ENCODE measurements at places on chromosomes 16 and 17. TPM values are rescaled to one million over a fixed set of nuclear protein-coding genes. Genes with fewer than 3 reads are reported as not detected.
A peak's percentile ranks its signal among the peaks of the same experiment; 100 is the strongest.

- DNase-seq: no peak
These were observed 7.6 kb upstream of the PLD6 start for GRCh38 chr17:17213775-17214174.

- DNase-seq: no peak
These were observed 503 bp downstream of the DHX58 start for GRCh38 chr17:42111871-42112551.

DNA sequence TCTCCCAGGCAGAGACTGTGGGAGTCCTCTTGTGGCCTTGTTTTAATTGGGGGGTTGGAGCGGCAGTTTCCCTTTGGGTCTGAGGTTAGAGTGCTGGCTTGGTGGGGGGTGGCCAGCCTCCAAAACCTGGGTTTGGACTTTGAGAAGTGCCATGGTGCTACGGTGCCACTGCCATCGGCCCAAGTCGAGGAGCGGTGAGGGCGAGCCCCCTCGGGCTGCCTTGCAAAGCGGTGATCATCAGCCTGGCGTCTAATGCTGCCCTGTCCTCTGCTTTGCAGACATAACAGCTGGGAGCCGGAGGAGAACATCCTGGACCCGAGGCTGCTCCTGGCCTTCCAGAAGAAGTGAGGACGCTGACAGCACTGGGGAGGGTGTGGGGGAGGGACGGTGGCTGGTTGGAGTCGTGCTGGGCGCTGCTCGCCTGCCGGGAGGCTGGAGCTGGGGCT, 1.2 kb downstream of the CBX2 start:
- no peak for DNase-seq

GRCh38 chr17:37650419-37651003, 7.3 kb upstream of the DDX52 start:
- no peak for DNase-seq

DNA sequence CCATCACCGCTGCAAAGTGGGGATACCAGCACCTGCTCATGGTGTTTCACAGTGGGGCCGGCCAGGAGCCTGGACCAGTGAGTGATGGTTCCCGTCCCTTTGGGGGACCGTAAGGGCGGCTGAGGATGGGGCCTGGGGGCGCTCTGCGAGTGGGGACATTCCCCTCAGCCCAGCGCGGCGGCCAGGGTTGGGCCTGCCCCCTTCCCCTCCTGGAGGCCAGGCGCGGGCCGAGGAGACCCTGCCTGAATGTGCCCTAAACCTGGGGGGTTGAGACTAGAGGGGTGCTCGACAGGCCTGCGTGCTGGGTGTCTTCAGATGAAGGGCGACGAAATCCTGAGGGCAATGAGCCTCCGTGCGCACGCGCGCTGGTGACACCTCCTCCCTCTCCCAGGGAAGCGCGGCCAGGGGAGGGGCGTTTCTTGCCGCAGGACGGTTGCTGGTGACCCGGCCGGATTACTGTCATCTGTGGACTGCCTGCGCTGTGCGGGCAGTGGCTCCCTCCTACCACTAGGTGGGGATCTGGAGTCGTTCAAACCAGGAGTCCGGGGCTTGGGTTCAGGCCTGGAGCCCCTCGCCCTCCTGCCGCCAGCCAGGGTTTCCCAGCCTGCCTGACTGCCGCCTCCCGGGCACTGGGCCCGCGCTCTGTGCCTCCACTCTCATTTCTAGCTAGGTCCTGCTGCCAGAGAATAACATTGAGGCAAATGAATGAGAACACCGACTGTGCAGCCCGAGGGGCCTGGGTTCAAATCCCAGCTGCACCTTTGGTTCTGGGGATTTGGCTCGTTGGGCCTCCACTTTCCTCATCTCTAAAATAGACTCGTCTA, 17.1 kb downstream of the TBX2 start:
- DNase-seq: peak; percentile 92

- DNase-seq: no peak
These were observed 498.2 kb upstream of the ERCC4 start for GRCh38 chr16:13421726-13422125.

- no peak for DNase-seq
These were observed 52.9 kb upstream of the SEC14L1 start for GRCh38 chr17:77087650-77088454.

DNA sequence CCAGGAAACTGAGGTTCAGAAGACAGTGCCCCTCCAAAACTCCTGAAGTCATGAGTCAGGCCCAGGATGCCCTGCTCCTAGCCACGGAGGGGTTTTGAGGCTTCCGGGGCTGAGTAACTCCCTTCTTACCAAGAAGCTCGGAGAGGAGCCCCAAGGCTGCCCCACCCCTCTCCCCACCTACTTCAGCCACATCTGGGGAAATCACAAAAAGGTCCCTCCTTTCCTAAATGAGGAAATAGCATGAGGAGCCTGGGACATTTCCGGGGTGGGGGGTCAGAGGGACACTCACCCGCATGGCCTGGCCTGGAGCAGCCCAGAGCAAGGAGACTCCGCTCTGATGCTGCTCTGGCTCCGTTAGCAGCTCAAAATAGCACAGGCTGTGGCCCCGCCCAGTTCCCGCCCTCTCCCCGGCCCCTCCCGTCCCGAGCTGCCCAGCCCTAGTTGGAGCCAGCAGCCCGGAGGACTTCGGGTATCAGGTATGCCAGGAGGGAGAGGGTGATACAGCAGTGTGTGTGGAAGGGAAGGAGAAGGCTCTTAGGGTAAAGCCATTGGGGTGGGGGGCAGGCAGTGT, 40.1 kb downstream of the MYO18A start:
- peak; percentile 97 for DNase-seq

- no peak for DNase-seq
These were observed 35.6 kb upstream of the PHOSPHO1 start for GRCh38 chr17:49266233-49266632.

GRCh38 chr16:49542391-49542891, 168.8 kb downstream of the C16orf78 start:
- no peak for DNase-seq

DNA sequence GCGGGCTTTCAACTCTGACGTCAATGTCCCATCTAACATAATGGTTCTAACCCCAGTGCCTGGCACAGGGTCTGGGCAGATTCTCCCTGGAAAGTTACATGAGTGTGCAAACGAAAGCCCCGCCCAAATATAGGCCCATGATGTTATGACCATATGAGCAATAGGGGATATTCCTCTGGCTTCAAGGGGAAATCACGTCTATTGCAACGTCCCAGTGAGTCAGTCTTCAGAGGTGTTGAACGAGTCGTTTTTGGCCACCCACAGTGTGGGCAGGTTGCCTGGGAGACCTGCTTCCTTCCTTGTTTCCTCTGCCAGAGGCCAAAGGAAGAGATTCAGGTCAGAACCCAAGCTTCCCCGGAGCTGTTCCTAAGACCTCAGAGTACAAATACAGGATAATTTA, 30.3 kb downstream of the PIK3R5 start:
- peak; percentile 90 for DNase-seq

DNA sequence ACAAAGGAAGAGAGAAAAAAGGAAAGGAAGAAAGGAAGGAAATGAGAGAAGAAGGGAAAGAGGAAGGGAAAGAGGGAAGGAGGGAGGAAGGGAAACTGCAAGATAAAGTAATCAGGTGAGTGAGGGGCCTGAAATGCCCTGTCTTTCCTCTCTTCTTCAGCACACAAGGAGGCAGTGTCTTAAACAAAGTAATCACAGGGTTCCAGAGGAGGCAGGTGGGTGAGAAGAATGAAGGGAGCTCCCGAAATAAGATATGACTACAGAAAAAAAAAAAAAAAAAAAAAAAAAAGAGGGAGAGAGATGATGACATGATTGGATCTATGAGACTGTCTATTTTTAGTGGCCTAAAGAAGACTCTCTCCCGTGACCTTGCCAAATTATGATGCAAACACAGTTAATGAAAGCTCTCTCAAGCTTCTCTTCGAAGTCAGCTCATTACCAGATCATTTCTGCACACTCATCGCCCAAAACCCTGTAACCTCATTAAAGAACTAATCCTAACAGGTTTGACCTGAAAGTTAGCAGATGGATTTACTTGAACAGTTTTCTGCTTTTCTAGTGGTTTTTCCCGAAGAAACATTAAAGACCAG, 53.6 kb downstream of the CDH11 start:
- DNase-seq: no peak

- no peak for DNase-seq
These were observed 70.1 kb downstream of the OMG start for GRCh38 chr17:31226950-31227349.

DNA sequence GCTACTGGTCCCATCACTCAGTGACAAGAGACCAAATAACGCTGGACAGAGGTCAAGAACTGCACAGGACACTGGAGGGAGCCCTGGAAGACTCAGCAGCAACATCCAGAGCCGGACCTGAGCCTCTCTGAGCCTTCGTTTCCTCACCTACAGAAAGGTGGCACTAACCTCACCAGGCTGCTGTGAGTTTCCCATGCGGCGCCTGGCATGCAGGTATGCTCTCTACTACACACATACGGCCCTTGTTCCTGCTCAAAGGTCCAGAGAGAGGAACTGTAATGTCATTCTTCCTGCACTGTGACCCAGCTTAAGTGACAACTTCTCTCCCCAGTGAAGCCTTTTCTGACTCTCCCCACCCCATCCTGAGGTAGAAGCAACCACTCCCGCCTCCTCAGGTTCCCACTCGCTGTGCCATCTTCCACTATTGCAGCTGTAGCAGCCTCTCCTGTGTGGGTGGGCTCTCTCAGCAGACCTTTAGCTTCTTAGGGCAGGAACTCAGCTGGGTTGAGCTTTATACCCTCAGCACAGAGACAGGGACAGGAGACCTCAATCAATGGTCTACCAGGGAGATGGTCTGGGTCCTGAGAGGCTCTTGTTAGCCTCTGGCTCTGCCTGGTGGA, 43.9 kb upstream of the SREBF1 start:
- no peak for DNase-seq

DNA sequence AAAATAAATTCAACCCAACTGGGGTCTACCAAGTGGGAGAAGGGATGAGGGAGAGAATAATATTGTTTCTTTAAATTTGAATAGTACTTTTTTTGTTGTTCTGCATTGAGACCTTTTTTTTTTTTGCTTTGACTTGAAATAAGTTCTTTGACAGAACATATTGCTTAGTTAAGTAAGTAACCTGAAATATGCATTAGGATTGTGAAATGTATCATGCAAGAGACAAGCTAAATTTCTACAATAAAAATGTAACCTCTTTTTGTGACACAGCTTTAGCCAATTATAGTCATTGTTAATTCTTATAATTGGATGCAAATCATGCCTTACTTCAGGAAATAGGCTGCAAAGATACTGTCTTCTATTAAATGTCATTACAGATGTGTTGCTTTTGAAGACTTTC, 150.0 kb upstream of the GOT2 start:
- DNase-seq: no peak

DNA sequence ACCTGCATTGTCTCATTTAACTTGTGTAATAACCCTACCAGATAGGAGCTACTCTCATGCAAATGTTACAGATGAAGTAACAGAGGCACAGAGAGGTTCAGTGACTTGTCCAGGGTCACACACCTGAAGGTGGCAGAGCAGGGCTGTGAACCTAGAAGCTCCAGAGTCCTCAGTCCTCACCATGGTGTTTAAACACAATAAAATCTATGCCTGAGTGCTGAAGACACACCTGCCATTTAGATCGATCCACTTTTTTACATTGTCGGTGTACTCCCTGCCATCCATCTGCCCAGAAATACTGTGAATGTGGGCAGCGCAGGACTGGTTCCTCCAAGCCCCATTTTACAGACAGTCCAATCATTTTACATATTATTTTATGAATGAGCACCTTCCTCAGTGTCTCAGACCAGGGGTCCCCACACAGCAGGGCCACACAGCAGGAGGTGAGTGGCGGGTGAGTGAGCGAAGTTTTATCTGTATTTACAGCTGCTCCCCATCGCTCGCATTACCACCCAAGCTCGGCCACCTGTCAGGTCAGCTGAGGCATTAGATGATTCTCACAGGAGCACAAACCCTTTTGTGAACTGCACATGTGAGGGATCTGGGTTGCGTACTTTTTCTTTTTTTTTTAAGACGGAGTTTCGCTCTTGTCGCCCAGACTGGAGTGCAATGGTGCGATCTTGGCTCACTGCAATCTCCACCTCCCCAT, 5.6 kb downstream of the IL4R start:
- DNase-seq: peak; percentile 29

DNA sequence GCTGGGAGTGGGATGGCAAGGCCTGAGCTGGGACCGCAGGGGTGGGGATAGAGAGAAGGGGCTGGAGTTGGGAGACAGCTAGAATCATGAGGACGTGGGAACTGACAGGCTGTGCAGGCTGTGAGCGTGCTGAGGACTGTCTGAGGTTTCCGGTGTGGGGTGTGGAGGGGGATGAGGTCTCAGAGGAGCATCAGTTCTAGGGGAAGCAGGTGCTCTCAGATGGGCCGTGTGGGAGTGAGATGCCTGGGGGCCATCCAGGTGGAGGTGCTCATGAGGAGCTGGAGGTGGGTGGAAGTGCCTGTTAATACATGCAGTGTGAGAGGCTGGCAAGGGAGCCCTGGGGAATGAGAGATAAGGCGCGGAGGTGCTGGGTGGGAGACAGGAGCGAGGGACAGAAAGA, 27.2 kb downstream of the HASPIN start:
- no peak for DNase-seq

DNA sequence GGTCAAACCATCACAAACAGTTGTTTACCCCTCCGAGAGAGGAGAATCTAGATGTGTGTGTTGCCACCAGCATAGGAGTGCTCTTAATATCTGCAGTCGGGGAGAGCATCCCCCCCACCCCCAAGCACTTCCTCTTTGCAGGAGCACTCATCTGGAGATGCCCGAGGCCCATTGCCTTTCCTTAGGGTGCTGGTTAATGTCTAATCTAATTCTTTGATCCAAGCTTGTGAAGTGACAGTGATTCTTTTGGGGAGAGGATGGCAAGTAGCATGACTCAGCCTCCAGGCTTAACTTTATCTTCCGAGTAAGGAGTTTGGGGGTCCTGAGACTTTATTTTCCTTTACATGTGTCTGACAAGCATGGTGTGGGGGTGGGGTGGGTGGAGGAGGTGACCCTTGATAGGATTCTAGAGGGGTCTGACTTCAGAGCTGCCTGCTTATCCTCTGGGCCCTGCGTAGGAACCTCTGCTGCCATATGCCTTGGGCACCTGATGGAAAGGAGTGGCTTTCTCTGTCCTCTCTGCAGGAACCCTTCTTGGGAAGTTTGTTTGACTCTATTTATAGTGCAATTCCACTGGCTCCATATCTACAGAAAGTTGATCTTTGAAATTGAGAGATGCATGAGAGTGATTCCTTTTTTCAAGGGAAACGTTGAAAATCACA, 207.1 kb downstream of the SPECC1 start:
- DNase-seq: no peak

GRCh38 chr17:42817866-42818265, 6.2 kb downstream of the BECN1 start:
- no peak for DNase-seq

DNA sequence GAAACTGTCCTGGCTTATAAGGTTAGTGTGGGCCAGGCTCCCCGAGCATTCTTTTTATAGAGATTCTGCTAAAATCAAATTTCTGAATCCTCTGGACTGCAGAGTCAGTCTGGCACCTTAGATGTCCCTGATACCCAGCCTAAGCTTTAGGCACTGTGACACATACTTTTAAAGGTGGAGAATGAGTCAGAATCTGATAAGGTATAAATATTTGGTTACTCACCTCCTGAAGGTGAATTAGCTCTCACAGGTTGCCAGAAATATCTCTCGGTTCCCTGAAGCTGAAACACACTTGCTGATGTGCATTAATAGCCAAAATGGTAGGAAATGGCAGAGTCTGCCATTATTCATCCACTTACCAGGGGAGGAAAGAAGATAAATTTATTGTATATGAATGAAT, 446.9 kb downstream of the UTP18 start:
- DNase-seq: no peak

The OGFOD1 gene
- 30.1 TPM for total RNA-seq

The CLDN9 gene
- total RNA-seq: 2.3 TPM

The KRT24 gene
- total RNA-seq: not detected

The ZNF594 gene
- 5.8 TPM for total RNA-seq

The WFDC1 gene
- total RNA-seq: 1.0 TPM

The CCL4L2 gene
- not detected for total RNA-seq

The TBC1D3H gene
- not detected for total RNA-seq

The LDHD gene
- 89.3 TPM for total RNA-seq

The RUNDC3A gene
- total RNA-seq: 0.97 TPM
